ENCODE measurements at places on chromosomes 2 and 18.

DNA sequence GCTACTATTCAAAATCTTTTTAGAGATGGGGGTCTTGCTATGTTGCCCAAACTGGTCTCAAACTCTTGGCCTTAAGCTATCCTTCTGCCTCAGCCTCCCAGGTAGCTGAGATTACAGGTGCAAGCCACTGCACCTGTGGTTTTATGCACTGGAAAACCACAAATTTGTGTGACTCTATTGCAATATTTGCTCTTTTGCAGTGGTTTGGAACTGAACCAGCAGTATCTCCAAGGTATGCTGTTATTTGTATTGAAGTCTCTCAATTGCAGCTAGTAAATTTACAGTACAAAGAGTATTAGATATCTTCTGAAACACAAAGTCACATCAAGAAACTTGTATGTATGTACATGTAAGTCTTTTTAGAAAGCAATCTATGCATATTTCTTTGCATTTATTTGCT, 46.2 kb downstream of the PPP4R1 start:
- no peak for DNase-seq

- no peak for DNase-seq
Observed at GRCh38 chr2:152051436-152051835, 47.4 kb downstream of the CACNB4 start.

DNA sequence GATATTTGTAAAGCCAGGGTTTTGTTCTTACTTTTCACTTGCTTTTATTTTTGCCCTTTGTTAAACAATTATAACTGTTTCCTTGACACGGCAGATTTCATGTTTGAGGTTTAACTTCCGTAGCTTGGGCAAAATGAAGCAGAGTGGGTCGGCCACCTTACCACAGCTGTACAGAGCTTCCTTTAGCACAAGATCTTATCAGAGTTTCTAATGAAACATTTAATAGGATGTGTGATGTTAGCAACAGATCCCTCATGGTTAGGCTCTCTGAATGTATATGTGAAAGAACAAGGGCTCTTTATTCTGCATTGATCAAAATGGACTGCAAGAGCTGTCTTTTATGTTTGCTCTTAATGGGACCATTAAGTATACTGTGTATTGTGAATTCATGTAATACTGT, 22.3 kb downstream of the RNF125 start:
- no peak for DNase-seq

DNA sequence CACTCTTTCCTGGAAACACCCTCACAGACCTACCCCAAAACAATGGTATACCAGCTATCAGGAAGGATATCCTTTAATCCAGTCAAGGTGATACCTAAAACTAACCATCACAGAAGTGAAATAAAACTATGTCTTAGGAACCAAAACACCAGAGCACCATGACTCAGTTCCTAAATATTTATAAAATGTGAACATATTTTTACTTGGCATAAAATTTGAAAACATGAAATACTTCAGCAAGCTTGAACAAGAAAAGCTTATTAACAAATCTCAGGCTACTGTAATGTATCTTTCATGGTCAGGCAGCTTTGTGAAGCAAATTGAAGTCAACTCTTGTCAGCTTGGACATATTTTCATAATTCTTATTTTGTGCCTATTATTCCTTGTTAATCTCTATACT, 440.8 kb upstream of the CDH20 start:
- no peak for DNase-seq

DNA sequence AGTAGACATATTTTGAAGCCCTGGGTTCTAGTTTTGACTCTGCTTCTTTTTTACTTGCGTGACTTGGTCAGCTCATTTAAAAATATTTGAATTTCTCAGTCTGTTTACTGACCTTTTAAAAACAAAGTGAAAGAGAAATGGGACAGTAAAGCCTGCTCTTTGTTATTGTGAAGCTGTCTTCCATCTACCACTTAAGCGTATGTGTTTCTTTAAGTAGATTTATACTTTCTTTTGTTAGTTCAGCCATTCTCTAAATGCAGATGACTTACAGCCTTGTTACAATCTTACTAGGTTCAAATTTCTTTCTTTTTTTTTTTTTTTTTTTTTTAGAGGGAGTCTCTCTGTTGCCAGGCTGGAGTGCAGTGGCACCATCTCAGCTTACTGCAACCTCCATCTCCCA, 79.5 kb downstream of the UBR3 start:
- DNase-seq = no peak

DNA sequence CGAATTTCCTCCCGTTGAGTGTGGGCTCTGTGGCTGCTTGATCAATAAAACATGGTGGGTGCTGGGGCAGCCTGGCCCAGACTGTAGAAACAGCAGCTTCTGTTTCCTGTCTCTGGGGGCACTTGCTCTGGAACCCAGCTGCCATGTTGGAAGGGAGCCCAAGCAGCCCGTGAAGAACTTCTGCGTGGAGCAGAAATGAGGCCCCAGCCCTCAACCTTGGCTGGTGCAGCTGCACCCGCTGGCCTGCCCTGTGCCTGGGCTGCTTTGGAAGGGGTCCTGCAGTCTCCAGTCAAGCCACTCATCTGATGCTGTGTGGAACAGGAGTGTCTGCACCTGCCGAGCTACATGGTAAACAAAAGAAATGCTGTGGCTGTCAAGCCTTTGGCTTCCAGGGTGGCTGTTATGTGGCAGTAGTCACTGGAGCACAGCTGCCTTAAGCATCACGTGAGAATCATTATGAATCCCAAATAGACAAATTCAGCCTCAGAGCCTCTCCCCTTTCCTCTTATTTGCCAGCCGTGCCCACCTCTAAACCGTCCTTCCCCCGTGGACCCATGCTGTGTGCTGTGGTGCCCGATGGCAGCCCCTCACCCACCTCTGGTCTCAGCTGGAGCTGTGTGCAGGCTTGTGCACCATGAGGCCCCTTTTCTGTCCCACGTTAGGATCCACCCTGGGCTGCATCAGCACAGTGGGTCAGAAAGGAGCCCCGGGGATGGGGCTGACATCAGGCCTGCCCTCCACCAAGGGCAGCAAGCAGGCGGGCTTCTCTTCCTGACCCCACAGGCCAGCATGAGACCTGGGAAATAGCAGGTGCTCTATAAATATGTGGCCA, 134.0 kb upstream of the HDAC4 start:
- no peak for DNase-seq

DNA sequence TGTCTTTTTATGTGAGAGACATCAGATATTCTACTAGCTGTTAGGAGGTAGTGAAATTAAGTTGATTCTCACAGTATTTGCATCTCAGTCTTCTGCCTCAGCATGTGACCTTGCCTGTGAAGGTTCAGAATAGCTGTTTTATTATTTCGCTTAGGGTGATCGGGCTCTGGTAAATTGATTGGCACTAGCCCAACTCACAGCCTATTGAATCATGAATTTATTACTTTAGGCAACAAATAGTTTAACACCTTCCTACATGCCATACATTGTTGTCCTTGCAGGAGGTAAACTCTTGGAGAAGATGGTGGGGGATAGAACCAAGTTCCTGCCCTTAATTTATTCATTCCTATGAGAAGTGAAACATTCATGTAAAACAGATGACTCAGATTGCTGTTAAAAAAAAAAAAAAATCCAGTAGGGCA, 101.9 kb downstream of the GPD2 start:
- DNase-seq = no peak

- DNase-seq = no peak
Observed at GRCh38 chr2:133787207-133787606, 218.9 kb upstream of the NCKAP5 start.

DNA sequence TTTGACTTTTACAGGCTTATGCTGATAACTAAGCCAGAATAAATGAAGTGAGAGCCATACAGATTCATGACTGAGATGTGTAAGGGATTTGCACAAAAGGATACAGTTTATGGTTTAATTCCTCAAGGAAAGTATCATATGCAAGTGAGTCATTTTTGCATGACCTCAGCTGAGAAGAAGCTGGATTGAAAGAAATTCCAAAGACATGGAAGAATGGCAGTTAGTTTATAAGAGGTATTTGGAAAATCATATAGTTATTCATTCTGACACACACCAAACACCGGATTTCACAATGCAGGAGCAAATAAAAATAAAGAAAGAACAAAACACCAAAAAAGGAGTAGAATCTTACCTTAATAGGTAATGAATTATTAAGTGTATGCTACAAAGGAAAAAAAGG, 83.2 kb upstream of the RND3 start:
- DNase-seq = no peak

DNA sequence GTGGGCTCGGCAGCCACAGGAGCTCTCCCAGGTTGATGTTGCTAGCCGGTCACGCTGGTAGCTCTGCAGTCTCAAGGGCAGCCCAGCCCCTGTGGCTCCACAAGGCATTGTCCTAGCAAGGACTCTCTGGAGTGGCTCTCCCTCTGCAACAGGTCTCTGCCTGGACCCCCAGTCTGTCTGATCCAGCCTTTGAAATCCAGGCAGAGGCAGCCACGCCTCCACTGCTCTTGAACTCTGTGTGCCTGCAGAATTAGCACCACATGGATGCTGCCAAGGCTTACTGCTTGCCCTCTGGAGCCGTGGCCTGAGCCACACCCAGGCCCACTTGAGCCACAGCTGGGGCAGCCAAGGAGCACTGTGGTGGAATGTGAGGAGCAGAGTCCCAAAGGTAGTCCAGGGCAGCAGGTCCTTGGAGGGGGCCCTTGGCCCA, 43.0 kb upstream of the FAHD2A start:
- no peak for DNase-seq

DNA sequence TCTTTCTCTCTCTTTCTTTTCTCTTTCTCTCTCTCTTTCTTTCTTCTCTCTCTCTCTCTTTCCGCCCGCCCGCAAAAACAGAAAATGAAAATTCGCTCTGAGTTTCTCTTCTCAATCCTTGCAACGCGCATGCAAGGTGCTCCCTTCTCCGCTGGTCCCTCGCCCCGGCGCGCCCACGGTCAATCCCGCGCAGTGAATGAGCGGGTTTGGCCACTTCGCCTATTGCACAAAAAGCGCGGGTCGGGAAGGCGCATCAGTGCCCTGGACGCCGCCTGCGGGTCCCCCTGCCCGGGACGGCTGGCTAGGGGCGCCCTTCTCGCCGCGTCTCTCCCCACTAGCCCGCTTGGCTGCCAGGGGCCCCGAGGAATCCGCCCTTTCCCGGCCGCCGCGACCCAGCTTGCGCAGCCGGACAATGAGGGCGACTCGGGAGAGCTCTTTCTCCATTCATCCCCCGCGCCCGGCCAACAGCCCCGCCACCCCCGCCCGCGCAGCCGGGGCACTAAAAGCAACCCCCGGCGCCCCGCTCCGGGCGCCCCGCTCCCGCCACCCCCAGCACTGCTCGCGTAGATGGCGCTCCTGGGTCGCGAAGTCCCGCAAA, 706 bp downstream of the LAMA1 start:
- DNase-seq = no peak

GRCh38 chr2:68993660-68994059, 19.2 kb downstream of the GKN1 start:
- no peak for DNase-seq

GRCh38 chr2:98347298-98348065, 1.2 kb downstream of the CNGA3 start:
- DNase-seq = no peak

DNA sequence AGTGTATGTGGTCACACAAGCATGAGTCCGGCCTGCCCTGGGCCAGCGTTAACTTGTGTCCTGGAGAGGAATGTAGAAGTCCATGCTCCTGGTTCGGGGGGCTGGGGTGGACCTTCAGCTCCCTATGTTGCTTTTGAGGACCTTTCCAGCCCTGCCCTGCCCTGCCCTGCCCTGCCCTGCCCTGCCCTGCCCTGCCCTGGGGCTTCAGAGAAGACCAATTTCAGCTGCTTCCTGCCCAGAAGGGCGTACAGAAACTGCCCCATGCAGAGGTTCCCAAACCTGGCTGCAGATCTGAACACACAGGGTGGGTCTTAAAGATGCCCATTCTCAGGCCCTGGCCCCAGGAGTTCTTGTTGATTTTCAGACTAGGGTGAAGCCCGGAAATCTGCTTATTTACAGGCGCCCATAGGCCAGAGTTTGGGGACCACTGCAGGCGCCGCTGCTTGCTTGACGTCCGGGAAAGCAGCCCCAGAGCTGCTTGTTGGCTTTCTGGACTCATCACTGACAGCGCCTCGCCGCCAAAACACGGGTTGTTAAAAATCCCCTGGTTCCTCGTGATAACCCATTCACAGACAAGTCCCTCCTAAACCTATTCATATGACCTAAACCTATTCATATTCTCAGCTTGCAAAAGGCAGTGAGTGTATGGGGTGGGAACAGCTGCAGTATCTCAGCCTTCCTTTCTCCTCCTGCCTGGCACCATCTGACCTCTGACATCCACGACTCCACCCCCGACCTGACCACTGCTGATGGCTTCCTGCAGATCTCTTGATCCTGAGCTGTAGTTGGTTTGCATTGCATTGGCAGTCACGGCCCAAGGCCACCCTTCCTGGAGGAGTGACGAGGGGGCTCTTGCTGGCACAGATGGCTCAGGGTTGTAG, 198.3 kb downstream of the GLI2 start:
- DNase-seq = no peak

DNA sequence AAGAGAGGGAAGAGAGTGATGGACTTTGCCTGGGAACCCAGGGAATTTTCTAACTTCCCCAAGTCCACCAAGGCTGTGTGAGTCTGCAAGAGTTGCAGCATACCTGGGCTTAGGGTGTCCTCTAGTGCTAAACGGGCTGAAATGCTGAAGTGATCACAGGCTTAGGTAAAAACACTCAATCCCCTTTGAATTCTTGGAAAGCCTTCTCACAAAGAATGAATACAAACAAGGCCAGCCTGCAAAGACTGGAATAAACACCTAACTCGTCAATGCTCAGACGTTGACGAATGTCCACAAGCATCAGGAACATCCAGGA, 30.0 kb upstream of the BMP10 start:
- no peak for DNase-seq

DNA sequence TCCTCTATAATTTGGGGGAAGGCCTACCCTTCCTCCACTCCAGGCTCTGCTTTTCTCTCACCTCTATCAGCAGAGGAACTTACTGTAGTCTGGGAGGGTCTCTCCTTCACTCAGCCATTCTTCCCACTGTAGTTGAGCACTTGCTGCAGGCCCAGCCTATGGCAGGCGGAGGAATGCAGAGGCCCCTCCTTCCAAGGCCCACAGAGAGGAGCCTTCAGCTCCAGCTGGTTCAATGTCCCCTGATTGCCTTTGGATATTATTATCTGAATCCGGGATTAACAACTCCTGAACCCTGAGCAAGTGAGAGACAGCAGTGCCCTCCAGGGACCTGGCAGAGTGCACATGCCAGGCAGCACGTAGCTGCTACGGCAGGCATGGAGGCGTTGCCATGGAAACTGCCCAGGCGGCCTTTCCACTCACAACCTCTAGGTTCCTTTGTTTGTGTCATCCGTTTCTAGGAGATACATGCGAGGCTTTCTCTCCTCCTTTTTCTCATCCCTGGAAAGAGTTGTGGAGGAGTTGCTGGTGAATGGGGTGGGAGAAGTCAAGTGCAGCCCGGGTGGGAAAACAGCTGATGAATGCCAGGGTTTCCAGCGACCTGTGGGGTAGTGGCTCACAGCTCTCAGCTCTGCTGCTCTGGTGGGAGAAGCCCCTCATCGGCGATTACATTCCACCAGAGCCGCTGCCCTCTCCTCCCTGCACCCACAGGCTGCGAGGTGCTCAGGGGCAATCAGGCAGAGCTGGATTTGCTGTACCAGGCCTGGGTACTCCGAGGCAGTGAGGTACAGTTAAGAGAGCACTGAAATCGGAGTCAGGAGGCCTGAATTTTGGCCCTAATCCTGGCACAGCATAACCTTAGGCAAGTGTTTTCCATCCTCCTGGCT, 55.3 kb upstream of the HK2 start:
- DNase-seq = no peak

GRCh38 chr2:65153515-65153914, 23.6 kb upstream of the RAB1A start:
- no peak for DNase-seq

Measured in prostate gland (tissue), 2 donors.